ENCODE measurements at places on chromosomes 3 and 15. TPM values are rescaled to one million over a fixed set of nuclear protein-coding genes. Genes with fewer than 3 reads are reported as not detected.

The P2RY13 gene
- total RNA-seq: not detected

The HRG gene
- not detected for total RNA-seq

The CEP152 gene
- total RNA-seq: 28.9 TPM

The CDHR4 gene
- not detected for total RNA-seq

The CHRM5 gene
- not detected for total RNA-seq

The DBR1 gene
- total RNA-seq: 22.2 TPM

The WDR93 gene
- not detected for total RNA-seq

The CLDN18 gene
- total RNA-seq: not detected

The GOLGA6L1 gene
- total RNA-seq: not detected

The SHC4 gene
- total RNA-seq: 1.3 TPM

The PCBP4 gene
- 23.5 TPM for total RNA-seq

The LTF gene
- total RNA-seq: not detected

The SLC12A8 gene
- total RNA-seq: 0.18 TPM

The PARP9 gene
- total RNA-seq: 108 TPM

The C15orf62 gene
- total RNA-seq: 1.4 TPM

The SPTBN5 gene
- total RNA-seq: 1.0 TPM

The TMCO5A gene
- total RNA-seq: not detected

The RTP1 gene
- total RNA-seq: not detected

The LTK gene
- total RNA-seq: 1.7 TPM

The FILIP1L gene
- 5.0 TPM for total RNA-seq

The CPEB1 gene
- not detected for total RNA-seq

The ARGFX gene
- total RNA-seq: not detected

The CFAP92 gene
- total RNA-seq: not detected

The DNAJB8 gene
- total RNA-seq: not detected

The KIF7 gene
- total RNA-seq: 1.0 TPM

The TMEM212 gene
- not detected for total RNA-seq

The HYKK gene
- total RNA-seq: 0.77 TPM

The GRIP2 gene
- not detected for total RNA-seq

The LRRN1 gene
- 0.16 TPM for total RNA-seq

The CCR1 gene
- 3.7 TPM for total RNA-seq

The CHRFAM7A gene
- not detected for total RNA-seq

The FGF12 gene
- total RNA-seq: not detected

The SPINK8 gene
- not detected for total RNA-seq

The RLBP1 gene
- total RNA-seq: not detected

The EAF2 gene
- total RNA-seq: 39.3 TPM

The SAMMSON gene
- not detected for total RNA-seq

The C2CD4B gene
- 0.09 TPM for total RNA-seq

The CCRL2 gene
- 4.1 TPM for total RNA-seq

The RTP2 gene
- total RNA-seq: not detected

The ZBED2 gene
- total RNA-seq: 14.2 TPM

The GATM gene
- total RNA-seq: 1.3 TPM

The PAQR9 gene
- total RNA-seq: not detected

The PRSS50 gene
- not detected for total RNA-seq

The ICE2 gene
- 70.7 TPM for total RNA-seq

The SLC28A1 gene
- not detected for total RNA-seq

The IL12A gene
- total RNA-seq: 4.3 TPM

The RGMA gene
- not detected for total RNA-seq

The SEMA5B gene
- not detected for total RNA-seq

The OTOL1 gene
- not detected for total RNA-seq

The MEIS2 gene
- not detected for total RNA-seq

The ZNF385D gene
- not detected for total RNA-seq

The PGBD4 gene
- 3.8 TPM for total RNA-seq

The CD96 gene
- total RNA-seq: 223 TPM

The SHF gene
- total RNA-seq: 1.6 TPM
